ENCODE measurements at places on chromosomes 1 and 21.

GRCh38 chr1:8281843-8282509 is 35.9 kb upstream of the SLC45A1 start:
- no peak for DNase-seq

DNA sequence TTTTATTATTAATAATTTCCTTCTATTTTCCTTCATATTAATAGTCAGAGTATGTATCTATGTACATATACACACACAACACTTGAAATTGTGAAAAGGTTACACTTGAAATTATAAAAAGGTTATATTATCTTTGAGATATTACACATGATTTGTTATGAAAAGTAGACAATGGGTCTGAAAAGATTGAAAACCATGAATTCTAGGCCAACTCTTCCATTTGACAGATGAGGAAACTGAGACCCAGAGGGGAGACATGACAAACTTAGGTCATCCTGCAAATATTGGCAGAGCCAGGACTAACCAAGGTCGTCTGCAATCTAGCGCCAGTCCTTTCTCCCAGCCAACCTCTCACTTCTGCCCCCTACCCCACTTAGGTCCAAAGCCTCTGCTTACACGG is 33.2 kb downstream of the TRIM62 start:
- DNase-seq: no peak

- no peak for DNase-seq
Observed at GRCh38 chr1:93605812-93606512, 75.7 kb downstream of the BCAR3 start.

GRCh38 chr1:54763816-54764132 is 549 bp downstream of the PARS2 start:
- DNase-seq: no peak

DNA sequence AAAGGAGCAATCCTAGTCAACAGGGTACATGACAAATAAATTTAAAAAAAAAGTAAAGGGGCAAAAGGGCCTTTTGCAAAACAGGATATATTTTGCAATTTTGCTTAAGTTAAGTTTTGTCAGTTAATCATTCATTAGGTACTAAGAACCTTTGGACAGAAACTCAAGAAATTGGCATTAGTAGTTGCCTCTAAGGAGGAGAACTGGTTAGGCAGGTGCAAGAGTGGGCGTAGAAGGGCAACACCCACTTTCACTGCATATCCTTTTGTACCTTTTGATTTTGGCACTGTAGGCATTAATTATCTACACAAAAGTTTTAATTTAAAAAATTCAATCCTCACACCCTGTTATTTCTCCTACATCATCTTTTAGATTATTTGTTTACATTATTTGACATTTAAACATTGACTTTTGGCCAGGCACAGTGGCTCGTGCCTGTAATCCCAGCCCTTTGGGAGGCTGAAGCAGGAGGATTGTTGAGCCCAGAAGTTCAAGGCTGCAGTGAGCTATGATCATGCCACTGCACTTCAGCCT is 4.3 kb downstream of the DDAH1 start:
- no peak for DNase-seq

DNA sequence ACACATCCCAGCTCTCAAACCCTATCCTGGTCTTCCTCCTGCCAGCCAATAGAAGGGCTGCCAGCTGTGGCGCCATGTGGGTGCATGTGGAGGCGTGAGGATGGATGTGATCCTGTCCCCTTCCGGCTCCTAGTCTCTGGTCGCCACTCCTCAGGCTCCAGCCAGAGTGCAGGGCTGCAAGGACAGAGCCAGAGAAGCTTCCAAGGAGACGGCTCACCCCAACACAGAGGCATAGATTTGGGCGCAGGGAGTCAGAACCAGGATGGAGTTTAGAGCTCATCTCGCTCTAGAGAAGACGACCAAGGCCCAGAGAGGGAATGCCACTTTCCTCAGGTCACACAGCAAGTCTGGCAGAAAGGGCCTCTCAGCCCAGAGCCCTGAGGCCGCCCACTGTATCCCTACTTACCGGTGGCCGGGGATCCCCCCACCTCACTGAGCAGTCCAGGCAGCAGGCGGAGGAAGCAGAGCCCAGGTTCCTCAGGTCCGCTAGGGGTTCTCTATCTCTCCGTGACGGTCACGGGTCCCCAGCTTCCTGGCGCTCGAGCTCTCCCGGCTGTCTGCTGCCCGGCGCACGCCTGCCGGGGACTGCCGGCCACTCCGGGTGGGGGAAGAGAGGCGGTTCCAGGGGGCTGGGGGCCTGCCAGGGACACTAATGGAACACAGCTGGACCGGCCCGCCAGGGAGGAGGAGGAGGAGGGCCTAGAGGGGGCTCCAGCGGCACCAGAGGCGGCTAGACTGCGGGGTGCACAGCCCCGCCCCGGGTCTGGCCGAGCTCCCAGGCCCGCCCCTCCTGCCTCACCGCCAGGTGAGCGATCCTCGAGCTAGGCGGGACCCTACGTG is at the start of gene COL16A1:
Gene COL16A1, minus strand, starts transcription at position 587 of the 840 bp plus-strand sequence. CDS start 1,824 bp downstream, outside the sequence.
- DNase-seq: no peak

- no peak for DNase-seq
Observed at GRCh38 chr1:151897991-151898431, 11.3 kb downstream of the THEM4 start.

DNA sequence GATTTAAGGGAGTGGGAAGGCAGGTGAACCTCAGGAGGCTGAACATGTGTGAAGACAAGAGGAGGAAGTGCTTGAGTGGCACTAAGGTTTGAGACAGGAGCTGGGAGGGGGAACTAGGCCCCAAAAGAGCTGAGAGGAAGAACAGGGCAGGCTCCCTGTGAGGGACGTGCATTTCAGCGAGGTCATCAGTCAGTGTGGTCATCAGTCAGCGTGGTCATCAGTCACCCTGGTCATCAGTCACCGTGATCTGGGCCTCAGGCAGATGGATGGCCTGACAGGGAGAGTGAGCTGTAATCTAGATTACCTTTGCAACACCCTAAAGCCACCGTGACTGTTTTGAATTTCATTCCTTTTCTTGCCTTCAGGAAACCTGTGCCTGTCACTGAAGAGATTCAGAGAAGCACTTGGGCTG is 29.1 kb downstream of the VTCN1 start:
- DNase-seq: no peak

GRCh38 chr1:77467741-77468140 is 185.9 kb downstream of the AK5 start:
- no peak for DNase-seq

DNA sequence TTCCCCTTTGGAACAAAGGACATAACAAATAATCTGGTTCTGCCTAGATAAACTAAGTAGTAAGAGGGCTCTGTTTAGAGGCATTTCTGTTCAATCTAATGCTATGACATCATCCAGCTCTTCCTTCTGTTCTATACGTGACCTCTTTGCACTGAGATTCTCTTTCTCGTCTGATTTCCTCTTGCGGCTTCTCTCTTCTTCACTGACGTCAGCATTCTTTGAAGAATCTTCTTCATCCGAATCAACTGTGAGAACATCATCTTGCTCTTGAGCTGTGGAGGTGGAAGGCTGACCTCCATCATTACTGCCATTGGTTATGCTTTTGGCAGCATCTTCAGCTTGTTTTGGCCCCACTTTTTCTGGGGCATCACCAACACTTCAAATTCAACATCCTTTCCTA is 130.4 kb downstream of the HS2ST1 start:
- DNase-seq: no peak

DNA sequence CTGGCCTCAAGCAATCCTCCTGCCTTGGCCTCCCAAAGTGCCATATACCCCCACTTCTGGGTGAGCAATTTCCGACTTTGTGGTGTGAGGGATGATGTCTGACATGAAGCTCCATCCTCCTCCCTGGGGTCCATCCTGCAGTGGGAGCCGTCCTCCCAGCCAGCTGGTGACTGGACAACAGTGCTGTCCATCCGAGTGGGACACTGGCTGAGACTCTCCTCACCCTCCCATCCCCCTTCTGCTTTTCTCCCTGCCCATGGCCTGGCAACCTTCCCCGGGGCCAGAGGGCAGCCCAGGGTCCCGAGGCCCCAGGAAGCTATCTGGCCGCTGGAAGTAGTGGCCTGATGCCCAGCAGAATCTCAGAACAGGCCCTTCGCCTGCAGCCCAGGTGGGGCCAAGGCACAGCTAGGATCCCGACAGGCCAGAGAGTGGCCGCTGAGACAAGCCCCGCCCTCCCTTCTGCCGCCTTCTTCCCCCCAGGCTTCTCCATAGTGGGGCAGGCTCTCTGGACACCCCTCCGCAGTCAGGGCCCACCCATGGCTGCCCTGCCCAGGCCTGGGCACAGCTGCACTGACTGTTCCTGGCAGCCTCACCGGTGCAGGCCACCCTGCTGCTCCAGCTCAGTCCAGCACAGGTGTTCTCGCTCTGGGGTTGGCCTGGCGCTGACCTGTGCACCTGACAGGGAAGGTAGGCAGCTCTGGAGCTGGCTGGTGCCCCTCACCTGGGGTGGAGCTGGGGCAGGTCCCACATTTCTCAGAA is 8.4 kb upstream of the FAAP20 start:
- DNase-seq: no peak

DNA sequence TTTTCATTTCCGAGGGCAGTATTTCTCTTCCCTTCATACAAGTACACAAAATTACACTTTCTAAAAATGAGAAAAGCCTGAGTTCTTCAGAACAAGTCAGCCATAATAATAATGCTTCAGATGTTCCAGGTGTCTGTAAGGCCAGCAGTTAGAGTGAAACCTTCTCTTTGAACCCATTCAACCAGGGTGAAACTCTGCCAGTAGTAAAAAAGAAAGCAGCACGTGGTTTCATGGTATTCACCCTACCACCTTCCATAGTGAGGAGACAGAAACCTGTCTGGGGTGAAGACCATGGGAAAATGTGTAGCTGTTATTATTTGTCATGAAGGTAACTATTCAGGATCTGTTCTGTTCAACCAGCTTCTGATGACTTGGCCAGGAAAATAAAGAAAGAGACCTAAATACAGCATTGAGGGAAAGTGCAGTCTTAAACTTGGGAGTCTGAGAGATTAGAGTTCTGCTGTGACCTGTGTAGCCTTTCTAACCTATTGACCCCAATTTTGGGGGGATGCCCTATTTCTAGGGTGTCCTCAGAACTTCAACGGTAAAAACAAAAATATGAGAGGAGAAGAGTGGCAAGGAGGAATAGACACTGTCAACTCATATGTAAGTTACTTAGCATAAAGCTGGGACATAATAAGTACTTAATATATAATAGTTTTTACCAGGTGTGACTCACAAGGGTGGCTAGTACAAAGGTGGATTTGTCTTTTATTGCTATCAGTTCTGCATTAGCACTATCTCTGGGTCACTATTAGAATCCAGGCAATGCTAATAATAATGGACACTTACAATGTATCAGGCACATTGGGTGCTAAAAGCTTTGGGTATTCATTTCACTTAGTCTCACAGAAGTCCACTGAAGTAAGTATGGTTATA is 70.0 kb upstream of the TNFSF4 start:
- DNase-seq: no peak

DNA sequence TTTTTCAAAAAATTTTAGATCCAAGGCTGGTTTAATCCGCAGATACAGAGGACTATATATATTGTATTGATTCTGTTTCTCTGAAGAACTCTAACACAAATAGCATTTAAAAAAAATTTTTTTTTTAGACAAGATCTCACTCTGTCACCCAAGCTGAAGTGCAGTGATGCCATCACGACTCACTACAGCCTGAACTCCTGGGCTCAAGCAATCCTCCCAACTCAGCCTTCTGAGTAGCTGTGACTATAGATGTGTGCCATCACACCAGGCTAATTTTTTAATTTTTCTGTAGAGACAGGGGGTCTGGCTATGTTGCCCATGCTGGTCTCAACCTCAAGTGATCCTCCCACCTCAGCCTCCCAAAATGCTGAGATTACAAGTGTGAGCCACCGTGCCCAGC is 3.0 kb downstream of the ANKRD45 start:
- no peak for DNase-seq

GRCh38 chr1:40314721-40315238 is 2.3 kb downstream of the COL9A2 start:
- no peak for DNase-seq

- DNase-seq: no peak
Observed at GRCh38 chr1:184019069-184019468, 18.5 kb downstream of the COLGALT2 start.

GRCh38 chr1:172040466-172040865 is 199.2 kb downstream of the DNM3 start:
- no peak for DNase-seq

- no peak for DNase-seq
Observed at GRCh38 chr1:222629921-222630535, 12.1 kb downstream of the MIA3 start.
